ENCODE measurements at places on chromosomes 11 and 22.

- no peak for DNase-seq
These were observed 10.3 kb downstream of the PRDM10 start for GRCh38 chr11:129992161-129992944.

GRCh38 chr22:19291218-19291579, 320 bp downstream of the CLTCL1 start:
- DNase-seq: no peak

GRCh38 chr22:25390297-25391240, 171.1 kb downstream of the CRYBB2 start:
- DNase-seq: no peak

DNA sequence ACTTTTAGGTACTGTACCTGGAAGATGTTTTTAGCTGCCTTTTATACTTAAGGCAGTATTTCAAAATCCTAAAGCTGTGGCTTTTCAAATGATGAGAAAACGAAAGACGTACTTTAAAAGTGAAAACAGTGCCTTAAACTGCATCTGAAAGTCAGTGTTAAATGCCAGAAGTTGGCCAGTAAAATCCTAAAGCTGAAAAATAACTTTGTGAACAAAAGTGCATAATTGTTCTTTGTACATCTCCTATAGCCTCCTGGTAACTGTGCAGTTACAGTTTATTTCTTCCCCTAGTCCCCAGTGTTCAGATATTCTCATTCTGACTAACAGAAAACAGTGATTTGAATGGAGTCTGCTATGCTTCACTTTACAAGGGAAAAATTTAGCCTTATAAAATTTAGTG, 6.8 kb downstream of the EED start:
- no peak for DNase-seq

DNA sequence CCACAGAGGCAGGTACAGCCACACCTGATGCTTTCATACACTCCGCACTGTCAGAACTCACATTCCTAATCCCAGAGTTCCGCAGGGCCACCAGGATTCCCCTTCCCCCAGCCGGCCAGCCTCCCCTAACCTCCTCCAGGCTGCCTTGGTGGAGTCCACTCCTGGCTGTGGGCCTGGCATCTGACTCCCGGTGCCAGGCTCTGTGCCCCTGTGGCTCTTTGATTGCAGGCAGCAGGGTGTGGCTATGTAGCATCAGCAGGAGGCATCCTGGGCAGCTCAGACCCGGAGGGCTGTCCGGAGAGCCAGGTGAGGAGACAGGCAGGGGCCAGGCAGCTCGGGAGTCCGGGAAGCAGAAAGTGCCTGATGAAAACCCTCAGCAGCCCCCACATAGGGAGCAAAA, 1432.9 kb downstream of the BRD1 start:
- DNase-seq: no peak

DNA sequence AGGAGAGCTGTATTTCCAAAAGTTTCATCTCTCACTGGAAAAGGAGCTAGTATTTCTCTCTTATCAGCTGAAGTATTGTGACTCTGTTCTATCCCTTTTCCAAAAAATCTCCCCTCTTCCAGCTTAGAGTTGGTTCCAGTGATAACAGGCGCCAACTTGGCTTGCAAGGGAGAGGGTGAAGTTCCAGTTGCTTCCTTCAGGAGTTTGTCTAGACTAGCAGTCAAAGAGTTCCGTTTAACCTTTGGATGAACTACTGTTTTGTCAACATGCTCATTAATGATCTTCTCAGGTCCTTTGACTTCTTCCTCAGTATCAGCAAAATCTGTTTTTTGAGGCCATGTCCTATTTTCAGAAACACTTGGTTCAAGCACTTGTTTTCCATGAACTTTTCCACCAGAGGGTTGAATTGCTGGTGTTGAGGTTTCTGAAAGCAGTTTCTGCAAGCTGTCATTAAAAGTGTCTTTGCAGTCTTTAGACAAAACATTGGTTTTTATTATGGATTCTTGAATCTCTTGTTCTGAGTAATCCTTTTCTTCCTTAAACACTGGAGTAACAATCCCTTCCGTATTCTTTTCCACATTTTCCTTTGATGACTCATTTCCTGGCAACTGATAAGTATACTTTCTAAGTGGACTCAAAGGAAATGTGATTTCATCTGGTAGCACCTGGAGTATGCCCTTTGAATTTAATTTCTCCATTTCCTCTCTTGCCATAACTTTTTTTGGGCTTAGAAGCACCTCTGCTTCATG, 39.7 kb upstream of the CCDC89 start:
- no peak for DNase-seq

DNA sequence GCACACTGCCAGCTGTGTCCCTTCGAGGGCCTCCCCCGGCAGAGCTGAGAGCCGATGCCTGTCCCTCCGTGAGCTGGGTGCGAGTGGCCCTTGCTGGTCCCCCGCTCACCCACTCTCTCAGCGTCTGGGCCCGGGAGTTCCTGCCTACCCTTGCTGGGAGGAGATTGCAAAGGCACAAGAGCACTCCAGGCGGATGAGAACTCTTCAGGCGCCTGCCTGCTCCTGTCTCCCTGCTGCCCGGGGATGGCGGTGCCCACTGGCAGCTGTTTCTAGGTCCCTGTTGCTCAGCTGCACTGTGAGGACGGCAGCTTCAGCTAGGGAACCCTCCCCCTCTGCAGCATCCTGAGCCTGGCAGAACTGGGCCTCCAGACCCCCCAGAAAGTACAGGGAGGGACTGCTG, 61.1 kb downstream of the FLRT1 start:
- DNase-seq: no peak
